ENCODE measurements at places on chromosomes 4 and X.

DNA sequence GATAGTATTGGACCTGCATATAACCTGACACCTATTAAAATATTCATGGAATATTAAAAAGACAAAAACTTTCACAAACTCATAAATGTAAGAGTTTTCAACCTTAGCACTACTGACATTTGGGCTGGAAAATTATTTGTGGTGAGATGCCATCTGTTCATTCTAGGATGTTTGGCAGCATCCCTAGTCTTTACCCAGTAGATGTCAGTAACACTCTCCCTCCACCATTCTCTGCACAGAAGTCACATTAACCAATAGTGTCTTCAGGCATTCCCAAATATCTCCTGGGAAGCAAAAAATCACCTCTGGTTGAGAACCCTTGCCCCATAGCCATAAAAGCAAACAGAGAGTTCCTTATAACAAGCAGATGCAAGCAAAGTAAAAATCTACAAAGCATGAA is 41.4 kb upstream of the NDST4 start:
- DNase-seq: no peak

GRCh38 chrX:140822861-140823260 is 113.3 kb downstream of the LINC00632 start:
- no peak for DNase-seq

DNA sequence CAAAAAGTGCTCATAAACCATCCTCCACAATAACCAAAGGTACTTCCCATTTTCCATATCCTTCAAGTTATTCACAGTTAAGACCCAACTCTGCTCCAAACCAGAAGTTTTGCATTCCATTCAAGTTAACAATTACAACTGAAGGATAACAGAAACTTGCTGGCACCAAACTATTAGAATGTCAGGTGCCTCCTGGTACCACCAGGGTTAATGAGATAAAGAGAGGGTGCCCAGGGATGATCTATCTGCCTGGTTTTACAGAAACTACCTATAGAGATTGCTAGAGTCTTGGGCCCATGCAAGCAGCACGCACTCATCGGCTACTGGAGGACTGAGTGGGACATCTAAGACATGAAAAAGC is 114.6 kb downstream of the RBM47 start:
- DNase-seq: peak; percentile 54

DNA sequence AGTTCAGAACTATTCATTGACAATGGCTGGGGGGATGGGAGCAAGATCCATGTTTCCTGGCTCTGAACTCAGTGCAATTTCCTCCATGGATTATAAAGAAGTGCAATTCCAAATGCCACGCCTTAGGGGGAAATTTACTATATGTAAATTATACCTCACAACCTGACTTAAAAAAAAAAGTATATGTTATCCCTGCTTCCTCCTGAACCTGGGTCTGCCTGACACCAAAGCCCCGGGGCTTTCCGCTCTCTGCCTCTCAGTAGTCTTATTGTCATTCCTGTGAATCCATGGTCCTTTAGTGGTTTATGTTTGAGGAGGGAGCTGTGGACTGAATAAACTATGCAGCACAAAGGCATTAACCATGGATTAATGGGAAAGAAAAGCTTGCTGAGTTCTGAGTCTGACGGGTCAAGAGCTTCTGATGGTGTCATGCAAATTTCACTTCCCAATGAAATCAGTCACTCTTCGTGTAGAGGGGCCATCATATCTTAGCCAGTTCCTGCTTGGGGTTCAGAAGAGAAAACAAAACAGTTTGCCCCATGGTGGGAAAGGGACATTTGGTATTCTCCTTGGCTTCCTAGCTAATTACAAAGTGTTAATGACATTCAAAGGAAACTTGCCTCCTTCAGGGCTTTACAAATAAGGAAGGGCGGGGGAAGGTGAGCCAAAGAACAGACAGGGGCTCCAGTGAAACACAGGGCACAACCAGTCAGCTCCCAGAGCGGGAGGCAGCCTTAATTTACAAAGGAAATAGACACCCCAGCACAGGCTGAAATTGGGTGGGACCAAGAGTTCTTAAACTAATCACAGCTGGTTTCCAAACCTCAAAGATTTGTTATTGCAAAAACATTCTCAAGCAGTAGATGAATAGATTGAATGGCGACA is 14.3 kb downstream of the FAM9C start:
- DNase-seq: no peak

- no peak for DNase-seq
These were observed 4.1 kb downstream of the AFF2 start for GRCh38 chrX:148504506-148504905.

- no peak for DNase-seq
These were observed 56.0 kb downstream of the NCAPG start for GRCh38 chr4:17866810-17867209.

DNA sequence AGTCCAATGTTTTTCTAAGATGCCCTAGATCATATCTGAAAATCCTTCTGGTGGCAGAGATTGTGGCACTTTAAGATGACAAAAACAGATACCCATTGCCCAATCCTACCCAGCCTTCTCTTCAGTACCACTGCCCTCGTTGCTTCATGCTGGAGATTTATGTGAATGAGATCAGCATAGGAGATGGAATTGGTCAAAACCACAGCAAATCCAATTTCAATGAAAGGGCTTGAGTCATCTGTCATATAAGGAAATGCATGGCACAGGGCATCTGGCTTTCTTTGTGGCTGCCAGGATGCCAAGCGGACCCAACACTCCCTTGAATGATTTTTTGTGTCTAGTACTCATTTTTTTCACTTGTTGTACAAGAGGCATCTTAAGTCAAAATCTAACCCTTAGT is 16.8 kb downstream of the AFF2 start:
- DNase-seq: no peak

DNA sequence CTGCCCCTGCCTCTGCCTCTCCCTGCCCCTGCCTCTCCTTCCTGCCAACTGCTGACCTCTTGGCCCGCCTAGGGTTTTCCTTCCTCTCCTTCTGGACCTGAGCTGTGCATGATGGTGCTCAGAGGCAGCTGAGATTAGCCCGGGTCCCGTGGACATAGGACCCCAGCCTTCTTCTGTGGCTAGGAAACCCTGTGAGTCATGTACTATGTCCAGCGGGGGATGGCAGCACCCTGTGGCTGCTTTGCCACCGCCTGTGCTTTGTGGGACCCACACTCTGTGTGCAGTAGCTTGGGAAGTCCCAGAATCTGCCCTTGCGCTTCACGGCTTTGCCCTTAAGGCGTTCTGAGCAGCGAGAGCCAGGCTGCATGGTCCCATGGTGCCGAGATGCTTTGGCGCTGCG is 105.5 kb upstream of the PSAPL1 start:
- no peak for DNase-seq

GRCh38 chr4:112895811-112896608 is 153.4 kb upstream of the ANK2 start:
- DNase-seq: no peak

- DNase-seq: peak; percentile 62
These were observed 70.0 kb downstream of the EVC2 start for GRCh38 chr4:5638316-5638715.

DNA sequence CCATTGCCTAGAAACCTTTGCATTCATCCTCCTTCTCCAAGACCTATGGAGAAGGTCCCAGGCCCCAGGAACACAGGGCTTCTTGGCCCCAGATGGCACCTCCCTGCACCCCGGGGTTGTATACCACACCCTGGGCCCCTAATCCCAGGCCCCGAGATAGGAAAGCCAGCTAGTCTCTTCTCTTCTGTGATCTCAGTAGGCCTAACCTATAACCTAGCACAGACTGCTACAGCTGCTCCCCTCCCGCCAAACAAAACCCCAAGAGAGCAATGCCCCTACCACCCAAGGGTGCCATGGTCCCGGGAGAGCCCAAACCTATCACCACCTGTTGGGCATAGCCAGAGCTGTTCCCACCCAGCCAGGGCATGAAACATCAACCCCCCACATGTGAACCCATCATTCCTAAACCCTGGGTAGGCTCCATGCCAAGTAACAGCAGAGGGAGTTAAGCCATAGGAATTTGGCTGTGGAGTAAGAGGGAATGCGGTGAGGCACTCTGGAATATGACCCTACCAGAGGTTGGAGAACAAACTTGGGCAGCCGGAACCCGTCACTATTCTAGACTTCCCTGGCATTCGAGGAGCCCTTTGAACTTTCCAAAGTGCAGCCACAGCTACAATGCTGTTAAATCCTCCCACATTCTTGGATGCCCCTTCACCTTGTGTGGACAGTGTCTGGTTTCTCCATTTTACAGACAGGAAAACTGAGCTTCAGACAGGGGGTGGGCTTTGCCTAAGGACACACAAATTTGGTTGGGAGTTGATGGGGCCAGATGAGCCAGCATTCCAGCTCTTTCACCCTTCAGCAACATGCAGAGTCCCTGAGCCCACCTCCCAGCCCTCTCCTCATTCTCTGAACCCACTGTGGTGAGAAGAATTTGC is 10.9 kb upstream of the SASH3 start:
- DNase-seq: no peak

DNA sequence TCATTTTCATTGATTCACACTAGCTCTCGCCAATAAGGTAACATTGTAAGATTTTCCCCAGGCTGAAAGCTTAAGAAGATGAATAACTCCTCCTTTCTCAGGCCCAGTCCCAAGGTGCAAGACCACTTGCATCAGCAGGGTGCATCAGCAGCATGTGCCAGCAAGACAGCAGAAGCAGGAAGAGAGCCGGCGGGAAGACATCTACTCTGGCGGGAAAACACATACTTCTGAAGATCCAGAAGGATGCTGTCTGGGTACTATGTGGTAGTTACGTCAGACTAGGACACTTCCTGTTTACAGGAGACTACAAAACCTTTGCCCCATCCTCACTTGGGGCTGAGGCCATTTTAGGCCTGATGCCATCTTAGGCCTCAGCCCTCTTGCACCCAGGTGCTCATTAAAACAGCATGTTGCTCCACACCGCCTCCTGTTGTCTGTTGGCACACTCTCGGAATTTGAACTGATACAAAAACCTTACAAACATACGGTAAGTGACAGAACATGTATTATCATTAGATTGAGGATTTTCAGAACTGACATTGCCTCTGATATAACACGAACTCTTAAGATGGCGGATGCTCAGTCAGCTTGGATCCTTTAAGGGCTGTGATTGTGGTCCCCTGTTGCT is 886.5 kb upstream of the EPHA5 start:
- DNase-seq: no peak

DNA sequence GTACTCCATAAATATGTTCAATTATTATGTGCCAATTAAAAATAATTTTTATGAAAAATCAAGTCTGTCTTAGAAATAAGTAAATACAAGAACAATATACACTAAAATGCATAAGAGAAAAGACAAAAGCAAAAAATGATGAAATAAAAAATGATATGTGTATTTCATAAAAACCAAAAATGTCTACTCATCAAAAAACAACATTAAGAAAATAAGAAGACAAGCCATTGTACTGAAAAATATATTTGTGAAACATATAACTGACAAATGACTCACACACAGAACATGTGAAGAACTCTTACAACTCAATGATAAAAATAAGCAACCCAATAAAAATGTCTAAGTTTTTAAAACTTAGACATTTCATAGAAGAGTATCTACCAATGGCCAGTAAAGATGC is 34.1 kb upstream of the ENOX2 start:
- no peak for DNase-seq
